ENCODE measurements at places on chromosomes 11 and 22. TPM values are rescaled to one million over a fixed set of nuclear protein-coding genes. Genes with fewer than 3 reads are reported as not detected.

GRCh38 chr22:19654338-19654987, 59.8 kb upstream of the SEPTIN5 start:
- H3K27me3 ChIP-seq, result no peaks in the 10 kb centered on the region
- no peaks in the 10 kb centered on the region for H3K4me1 ChIP-seq
- H3K4me3 ChIP-seq, result no peak overlapping the region
- no peaks in the 10 kb centered on the region for H3K36me3 ChIP-seq
- no peak overlapping the region for H3K27ac ChIP-seq

- no peak overlapping the region for H3K27ac ChIP-seq
- no peaks in the 10 kb centered on the region for H3K27me3 ChIP-seq
- DNase-seq, result no peak
- no peak overlapping the region for H3K4me3 ChIP-seq
These were observed 25.8 kb upstream of the ST3GAL4 start for GRCh38 chr11:126329644-126330211.

The SAA4 gene
- total RNA-seq, result not detected

The MGAT3 gene
- total RNA-seq, result 0.57 TPM

DNA sequence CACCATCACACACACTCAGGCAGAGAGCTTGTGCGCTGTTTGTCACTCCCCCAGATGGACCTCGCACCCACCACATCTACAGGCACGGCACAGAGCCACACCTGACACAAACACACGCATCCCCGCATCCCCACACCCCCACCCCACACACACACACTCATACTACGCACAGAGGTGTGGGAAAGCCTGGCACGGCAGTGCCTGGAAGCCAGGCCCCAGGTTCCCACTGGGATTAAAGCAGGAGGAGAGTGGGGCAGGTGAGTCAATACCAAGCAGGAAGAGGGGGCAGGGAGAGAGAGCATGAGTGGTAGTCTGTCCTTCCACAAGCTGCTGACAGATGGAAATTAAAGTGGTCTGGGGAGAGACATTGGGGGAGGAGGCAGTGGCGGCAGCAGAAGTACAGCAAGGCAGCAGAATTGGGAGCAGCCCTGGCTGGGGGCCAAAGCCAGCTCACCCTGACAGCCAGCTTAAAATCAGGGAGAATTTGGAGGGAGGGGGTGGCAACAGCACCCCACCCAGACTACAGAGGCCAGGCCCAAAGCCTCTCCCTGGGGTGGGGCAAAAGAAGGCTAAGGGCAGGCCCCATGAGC, 20.7 kb downstream of the TNKS1BP1 start:
- no peak overlapping the region for H3K27ac ChIP-seq
- H3K36me3 ChIP-seq, result no peaks in the 10 kb centered on the region
- DNase-seq, result no peak
- H3K27me3 ChIP-seq, result no peaks in the 10 kb centered on the region
- no peak overlapping the region for H3K4me3 ChIP-seq

The SLC22A25 gene
- total RNA-seq, result not detected

DNA sequence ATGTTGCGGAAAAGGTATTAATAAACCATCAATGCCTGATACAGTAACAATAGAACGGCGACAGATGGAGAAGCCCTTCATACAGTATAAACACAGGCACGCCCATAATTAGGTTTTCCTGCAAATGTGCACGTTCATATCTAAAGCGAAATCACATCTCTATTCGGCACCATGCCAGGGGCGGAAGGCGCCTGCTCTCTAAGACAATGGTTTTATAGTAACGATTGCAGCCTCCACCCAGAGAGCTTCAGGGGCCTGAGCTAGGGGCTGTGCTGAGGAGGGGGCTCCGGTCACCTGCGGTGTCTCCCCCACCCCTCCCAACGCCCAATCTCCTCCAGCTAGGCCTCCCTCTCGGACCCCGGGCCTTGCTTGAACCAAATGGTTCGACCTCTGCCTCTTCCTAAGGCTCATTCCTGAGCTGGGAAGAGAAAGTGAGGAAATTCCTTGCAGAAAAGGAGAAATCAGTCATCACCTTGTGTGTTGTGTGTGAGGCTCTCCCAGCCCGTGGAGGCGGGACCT, 9.6 kb downstream of the KRTAP5-5 start:
- no peak for DNase-seq
- H3K27ac ChIP-seq, result no peak overlapping the region
- H3K4me3 ChIP-seq, result no peak overlapping the region
- peaks cover 3% of the 10 kb centered on the region for H3K27me3 ChIP-seq
